ENCODE measurements at places on chromosomes 13 and 19. TPM values are rescaled to one million over a fixed set of nuclear protein-coding genes. Genes with fewer than 3 reads are reported as not detected.

The UHRF1 gene
- total RNA-seq, result 3.0 TPM

The MED26 gene
- 12.6 TPM for total RNA-seq

The PDE4C gene
- total RNA-seq, result 6.4 TPM

The MBD3L2 gene
- not detected for total RNA-seq

The KLK15 gene
- not detected for total RNA-seq

The INSL3 gene
- not detected for total RNA-seq

The IL27RA gene
- 12.0 TPM for total RNA-seq

The CD177 gene
- total RNA-seq, result 13.8 TPM

The PODNL1 gene
- total RNA-seq, result 1.5 TPM

The GJB2 gene
- 0.67 TPM for total RNA-seq

The ZNF177 gene
- 3.1 TPM for total RNA-seq

The TNNI3 gene
- total RNA-seq, result 4.4 TPM

The CEACAM7 gene
- not detected for total RNA-seq

The ZNF428 gene
- total RNA-seq, result 37.0 TPM

The ANKRD24 gene
- 0.49 TPM for total RNA-seq

The C19orf67 gene
- total RNA-seq, result 0.40 TPM

The LENG9 gene
- 12.6 TPM for total RNA-seq

The KLHL1 gene
- not detected for total RNA-seq

The FAM216B gene
- 60.5 TPM for total RNA-seq

The ELF1 gene
- 98.0 TPM for total RNA-seq

The NLRP7 gene
- not detected for total RNA-seq

The SCAF1 gene
- total RNA-seq, result 73.1 TPM

The LHB gene
- not detected for total RNA-seq

The EIF3K gene
- total RNA-seq, result 168 TPM

The KCNK6 gene
- total RNA-seq, result 12.2 TPM

The ATP1A3 gene
- total RNA-seq, result 0.51 TPM

The NCLN gene
- total RNA-seq, result 35.6 TPM

The AXL gene
- total RNA-seq, result 65.0 TPM

The CAPS gene
- 113 TPM for total RNA-seq

The DCUN1D2 gene
- total RNA-seq, result 10.1 TPM

The FAM32A gene
- total RNA-seq, result 62.1 TPM

The CSNK1A1L gene
- total RNA-seq, result not detected

The INAFM1 gene
- 28.3 TPM for total RNA-seq

The LRP3 gene
- 8.2 TPM for total RNA-seq

The CADM4 gene
- 8.2 TPM for total RNA-seq

The ZNF701 gene
- 14.7 TPM for total RNA-seq
